Hematopoietic multipotent progenitor cell treated with erythropoietin and hydrocortisone succinate and interleukin-3 and kit ligand, for 4 days (in vitro differentiated cells): ENCODE measurements at places on chromosomes 1 and 21.
A peak's percentile ranks its signal among the peaks of the same experiment; 100 is the strongest.

GRCh38 chr21:45763074-45763473 lies 119.5 kb downstream of the PCBP3 start:
- no peak for DNase-seq

- peak; percentile 33 for DNase-seq
Observed at GRCh38 chr1:89822109-89822962, 1.5 kb downstream of the LRRC8D start.

GRCh38 chr1:112356765-112357164 lies 39.2 kb upstream of the CTTNBP2NL start:
- DNase-seq = no peak

- DNase-seq = peak; percentile 9
Observed at GRCh38 chr1:61420909-61421835, 303.8 kb downstream of the TM2D1 start.

GRCh38 chr1:116408803-116409720 lies 36.0 kb downstream of the ATP1A1 start:
- DNase-seq = peak; percentile 47

GRCh38 chr1:156942176-156942575 lies 21.7 kb downstream of the LRRC71 start:
- DNase-seq = no peak

DNA sequence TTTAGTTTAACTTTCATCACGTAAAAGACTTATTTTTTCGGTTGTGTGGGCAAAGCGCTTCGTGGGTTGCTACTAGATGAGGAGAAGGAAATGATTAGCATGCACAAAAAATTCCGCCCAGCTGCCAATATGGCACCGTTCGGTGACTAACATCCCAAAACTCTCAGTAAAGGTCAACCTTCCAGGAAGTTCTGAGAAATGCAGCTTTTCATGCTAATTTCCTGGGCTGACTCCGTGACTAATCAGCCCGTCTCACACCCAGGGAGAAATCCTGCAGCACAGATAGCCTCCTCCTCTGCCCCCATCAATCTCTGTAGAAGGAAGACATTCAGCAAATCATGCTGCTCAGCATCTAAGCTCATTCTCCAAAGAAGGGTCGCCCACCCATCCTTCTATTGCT lies 34.1 kb downstream of the TMCO4 start:
- DNase-seq = no peak

GRCh38 chr1:55081905-55082296 lies 42.6 kb downstream of the PCSK9 start:
- DNase-seq = no peak

DNA sequence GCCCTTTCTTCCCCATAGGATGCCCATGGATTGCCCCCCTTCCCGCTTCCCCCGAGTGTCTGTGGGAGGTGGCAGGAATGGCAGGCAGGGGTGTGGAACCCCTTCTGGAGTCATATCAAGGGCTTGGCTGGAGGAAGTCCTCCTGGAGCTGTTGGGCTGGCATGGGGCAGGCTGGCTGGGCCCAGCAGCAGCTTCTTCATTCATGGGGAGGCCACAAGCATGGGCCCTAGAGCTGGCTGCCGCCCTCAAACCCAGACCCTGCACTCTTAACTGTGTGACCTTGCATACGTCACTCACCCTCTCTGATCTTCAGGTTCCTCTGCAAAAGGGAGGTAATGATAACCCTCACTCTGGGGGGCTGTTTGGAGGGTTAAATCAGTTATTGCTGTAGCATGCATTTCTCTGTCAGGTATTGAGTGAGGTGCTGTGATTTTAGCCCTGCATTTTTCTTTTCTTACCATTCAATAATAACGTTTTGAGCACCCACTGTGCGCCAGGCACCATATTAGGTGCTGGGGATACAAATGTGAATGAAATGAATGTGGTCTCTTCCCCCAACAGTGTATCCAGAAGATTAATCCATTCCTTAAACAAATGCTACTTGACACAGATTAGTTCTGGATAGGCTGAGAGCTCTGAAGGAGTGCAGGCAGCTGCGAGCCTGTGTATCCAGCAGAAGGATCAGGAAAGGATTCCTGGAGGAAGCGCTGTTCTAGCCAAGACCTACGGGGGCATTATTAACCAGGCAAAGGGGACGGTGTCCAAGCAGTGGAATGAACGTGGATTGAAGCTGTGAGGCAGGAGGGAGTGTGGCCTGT lies 9.3 kb downstream of the PCSK9 start:
- DNase-seq = no peak

DNA sequence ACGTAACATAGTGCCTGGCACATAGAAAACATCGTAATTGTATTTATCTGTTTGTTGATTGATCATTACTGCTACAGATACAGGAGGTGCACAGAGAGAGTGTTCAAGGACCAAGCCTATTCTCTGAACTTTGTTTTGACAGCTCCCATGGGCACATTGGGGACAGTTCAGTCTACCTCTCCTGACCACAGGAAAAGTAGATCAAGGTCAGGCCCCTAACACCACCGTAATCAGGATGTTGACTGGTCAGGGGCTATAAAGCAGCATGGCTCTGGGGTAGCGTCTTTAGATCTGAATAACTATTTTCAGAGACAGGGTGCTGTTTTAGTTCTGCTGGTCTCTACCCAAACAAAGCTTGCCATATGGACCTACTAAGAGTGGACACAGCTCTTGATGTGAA lies 223.1 kb upstream of the IRF2BP2 start:
- DNase-seq = no peak

GRCh38 chr1:158053276-158053675 lies 59.8 kb downstream of the KIRREL1 start:
- DNase-seq = no peak

- no peak for DNase-seq
Observed at GRCh38 chr1:22137004-22137720, 5.7 kb downstream of the WNT4 start.
